ENCODE measurements at places on chromosomes 6 and 20.

GRCh38 chr6:149164199-149164750 lies 153.2 kb upstream of the TAB2 start:
- no peak for DNase-seq

DNA sequence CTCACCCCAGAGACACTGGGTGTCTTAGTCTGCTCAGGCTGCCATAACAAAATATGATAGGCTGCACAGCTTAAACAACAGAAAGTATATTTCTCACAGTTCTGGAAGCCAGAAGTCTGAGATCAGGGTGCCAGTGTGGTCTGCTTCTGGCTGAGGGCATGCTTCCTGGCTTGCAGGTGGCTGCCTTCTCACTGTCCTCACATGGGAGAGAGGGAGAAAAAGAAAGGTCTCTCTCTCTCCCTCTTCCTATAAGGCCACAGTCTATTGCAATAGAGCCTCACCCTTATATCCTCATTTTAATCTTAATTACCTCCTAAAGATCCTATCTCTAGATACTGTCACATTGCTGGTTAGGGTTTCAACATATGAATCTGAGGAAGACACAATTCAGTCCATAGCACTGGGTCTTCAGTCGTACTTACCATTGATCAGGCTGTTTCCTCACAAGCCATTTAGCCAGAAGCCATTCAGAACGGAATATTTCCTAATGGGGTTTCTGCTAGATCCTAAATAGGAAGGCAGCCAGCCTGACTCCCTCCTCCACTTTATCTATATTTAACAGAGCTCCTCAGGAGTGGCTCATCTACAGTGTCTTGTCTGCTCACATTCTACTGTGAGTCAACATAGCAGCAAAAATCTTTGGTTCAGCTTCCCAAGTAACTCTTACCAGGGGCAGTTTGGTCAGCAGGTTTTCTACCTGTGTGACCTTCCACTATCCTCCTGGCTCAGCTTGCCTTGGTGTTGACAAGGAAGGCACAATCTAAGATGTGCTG lies 42.2 kb downstream of the CD164 start:
- DNase-seq, result no peak

DNA sequence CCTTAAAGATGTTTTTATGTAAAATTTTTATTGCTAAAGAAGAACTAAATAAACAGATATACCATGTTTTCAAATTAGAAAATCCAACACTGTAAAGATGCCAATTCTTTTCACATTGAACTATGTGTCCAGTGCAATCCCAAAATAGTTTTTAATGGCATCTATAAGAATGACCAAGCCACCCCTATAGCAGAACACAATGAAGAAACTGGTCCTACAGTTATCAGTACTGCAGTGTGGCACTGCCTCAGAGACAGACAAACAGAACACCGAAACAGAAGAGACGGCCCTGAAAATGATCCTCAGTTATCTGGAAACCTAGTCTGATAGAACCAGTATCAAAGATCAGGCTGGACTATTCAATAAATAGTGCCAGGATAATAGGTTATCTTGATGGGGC lies 41.9 kb downstream of the KIF13A start:
- no peak for DNase-seq

- no peak for DNase-seq
Observed at GRCh38 chr6:3072798-3073197, 4.5 kb downstream of the RIPK1 start.

DNA sequence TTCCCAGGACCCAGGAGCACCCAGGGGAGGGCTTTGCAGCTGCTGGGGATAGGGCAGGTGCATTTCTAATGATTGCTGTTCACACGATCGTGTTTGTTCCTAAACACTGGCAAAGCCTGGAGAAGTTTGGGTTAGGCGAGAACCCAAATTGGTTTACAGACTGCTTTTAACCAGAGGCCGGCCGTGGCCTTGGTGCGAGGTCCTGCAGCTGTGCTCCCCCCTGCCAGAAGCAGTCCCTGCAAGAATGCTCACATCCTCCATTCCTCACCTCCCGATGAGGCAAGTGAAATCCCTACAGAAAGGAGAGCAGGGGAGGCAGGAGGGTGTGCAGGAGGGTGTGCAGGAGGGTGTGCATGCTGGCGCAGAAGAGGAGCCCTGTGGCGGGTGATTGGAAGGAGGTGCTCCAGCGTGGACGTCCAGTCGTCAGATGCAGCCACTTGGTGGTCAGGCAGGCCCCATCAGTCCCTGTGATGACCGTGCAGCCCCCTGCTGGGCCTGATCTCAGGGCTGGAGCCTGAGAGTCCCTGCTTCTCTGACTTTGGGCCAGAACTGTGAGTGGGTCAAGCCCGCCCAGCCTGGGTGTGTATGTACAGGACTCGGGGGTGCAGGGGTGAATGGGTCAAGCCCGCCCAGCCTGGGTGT lies 55.7 kb upstream of the FRMD1 start:
- no peak for DNase-seq

DNA sequence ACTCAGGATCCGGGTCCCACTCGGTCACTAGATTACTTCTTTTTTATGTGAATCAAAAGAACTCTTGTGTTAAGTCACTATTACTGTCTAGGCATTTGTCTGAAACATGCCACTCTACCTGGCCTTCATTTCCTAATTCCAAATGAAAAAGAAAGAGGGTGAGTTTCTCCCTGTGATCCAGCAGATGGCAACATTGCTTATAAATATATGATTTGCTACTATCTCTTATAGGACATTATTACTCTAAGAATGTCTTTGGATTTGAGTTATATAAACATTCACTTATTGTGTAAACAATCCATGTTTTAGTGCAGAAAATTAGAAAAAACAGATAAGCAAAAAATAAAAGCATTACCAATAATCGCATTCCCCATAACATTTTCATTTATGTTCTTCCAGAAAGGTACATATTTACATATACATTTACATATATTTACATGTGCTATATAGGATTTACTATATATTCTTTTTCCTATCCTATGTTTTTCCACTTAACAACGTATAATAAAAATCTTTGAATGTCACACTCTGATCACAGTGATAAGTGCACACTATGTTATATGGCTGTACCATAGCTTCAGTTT lies 66.9 kb downstream of the FAXC start:
- no peak for DNase-seq

DNA sequence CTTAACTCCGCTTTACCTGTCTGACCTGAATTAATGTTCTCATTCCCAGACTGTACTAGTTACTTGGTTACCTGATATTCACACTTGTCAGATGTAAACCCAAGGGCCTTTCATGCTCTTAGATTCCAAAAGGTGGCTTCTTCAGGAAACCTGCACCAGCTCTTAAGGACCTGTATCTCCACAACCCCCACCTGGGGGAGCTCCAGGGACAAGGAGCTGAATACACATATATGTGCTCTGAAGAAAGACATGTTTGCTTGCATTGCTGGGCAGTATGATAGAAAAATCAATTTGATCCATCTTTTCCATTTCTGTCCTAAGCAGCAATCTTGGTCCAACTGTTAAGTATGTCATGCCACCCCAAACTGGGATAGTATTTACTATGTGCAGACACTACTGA lies 64.8 kb upstream of the POU3F2 start:
- peak; percentile 18 for DNase-seq

GRCh38 chr6:112938650-112939049 lies 591.5 kb downstream of the RFPL4B start:
- no peak for DNase-seq

- DNase-seq, result no peak
Observed at GRCh38 chr20:60422848-60423247, 464.6 kb downstream of the CDH26 start.

- DNase-seq, result no peak
Observed at GRCh38 chr6:50070101-50070500, 20.4 kb upstream of the DEFB112 start.

- DNase-seq, result no peak
Observed at GRCh38 chr6:83273596-83273995, 80.4 kb downstream of the RWDD2A start.

- DNase-seq, result no peak
Observed at GRCh38 chr6:116475141-116475540, 14.0 kb downstream of the CALHM6 start.

- no peak for DNase-seq
Observed at GRCh38 chr6:27092316-27092692, 155.2 kb upstream of the PRSS16 start.

DNA sequence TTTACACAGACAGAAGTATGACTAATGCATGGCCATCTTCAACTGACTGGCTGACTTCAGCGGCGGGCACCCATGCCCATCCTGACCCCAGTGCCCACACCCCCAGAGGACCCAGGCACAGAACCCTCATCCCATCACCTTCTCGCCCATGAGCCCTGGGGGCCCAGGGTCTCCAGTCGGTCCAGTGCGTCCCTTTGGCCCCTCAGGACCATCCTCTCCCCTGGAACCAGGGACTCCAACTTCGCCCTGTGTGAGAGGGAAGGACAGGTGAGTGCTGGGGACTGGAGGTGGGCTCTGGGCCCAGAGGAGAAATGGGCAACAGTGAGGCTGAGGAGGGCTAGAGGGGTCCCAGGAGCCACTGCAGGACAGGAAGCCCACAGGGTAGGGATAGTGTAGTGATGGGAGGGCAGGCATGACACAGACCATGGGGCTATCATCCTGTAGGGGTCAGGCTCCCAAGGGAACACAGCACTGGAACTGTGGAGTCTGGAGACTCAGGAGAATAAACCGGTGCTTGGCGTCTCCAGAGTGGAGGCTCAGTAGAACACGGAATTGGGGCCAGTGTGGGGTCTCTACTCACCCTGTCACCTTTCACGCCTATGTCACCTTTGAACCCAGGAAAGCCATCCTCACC lies 16.7 kb downstream of the COL11A2 start:
- no peak for DNase-seq

- DNase-seq, result no peak
Observed at GRCh38 chr6:144377586-144378210, 92.6 kb downstream of the UTRN start.

GRCh38 chr20:25464501-25465242 lies 57.2 kb downstream of the GINS1 start:
- no peak for DNase-seq

DNA sequence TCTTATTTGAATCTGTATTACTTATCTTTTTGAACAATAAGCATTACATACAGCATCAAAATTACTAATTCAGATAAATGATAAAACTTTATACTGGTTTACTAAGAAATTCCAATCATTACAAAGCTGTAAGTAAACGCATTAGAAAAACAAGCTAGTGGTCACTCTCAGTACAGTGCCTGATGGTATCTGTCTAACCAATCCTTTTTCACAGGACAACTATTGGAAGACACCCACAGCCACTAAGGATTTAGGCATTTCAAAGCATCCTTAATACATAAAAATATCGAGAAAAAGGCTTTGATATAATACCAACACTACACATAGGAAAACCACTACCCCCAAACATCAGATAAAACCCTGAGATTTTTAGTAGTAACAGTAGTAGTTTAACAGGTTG lies 2.6 kb downstream of the CD164 start:
- DNase-seq, result no peak

GRCh38 chr6:140393665-140394540 lies 1019.5 kb upstream of the CITED2 start:
- DNase-seq, result no peak

DNA sequence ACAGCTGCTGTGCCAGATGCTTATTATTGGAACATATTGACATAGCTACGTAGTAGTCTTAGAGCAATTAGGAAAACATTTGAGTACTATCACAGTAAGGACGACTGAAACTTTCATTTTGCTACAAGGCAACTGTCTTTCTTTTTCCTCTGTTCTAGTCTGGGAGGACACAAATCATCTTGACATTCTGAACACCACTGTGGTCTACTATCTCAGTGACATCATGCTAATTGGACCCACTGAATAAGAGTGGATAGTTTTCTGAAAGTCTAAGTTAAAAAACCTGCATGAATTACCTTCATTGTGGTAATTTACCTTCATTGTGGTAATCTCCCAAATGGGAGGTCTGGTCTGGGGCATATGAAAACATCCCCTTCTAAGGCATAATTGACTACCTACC lies 163.3 kb upstream of the MOCS1 start:
- no peak for DNase-seq

DNA sequence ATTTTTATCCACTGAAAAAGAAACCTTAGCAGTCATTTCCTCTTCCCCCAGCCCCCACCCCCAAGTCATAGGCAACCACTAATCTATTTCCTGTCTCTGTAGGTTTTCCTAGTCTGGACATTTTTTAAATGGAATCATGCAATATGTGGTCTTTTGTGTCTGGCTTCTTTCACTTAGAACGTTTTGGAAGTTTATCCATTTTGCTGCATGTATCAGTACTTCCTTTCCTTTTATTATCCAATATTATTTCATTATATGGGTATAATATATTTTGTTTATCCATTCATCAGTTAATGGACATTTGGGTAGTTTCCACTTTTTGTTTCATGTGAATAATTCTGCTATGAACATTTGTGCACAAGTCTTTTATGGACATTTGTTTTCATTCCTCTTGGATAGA lies 99.3 kb upstream of the BMP5 start:
- no peak for DNase-seq

- no peak for DNase-seq
Observed at GRCh38 chr6:157853902-157854502, 31.0 kb downstream of the SNX9 start.

DNA sequence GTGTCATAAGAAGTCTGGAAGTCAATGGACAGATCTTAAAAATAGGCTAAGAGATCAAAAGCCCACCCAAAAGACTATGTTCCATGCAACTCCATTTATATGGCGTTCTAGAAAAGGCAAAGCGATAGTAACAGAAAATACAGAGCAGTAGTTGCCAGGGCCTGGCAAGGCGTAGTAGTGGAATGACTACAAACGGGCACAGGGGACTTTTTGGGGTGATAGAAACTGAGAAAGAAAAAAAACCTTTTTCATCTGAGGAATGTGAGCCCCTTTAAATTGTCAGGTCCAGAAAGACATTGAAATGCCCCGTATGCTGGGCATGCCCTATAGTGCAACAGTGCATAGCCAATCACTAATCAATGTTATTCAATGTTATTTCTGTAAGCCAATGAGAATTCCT lies 47.2 kb upstream of the FAM50B start:
- DNase-seq, result no peak

DNA sequence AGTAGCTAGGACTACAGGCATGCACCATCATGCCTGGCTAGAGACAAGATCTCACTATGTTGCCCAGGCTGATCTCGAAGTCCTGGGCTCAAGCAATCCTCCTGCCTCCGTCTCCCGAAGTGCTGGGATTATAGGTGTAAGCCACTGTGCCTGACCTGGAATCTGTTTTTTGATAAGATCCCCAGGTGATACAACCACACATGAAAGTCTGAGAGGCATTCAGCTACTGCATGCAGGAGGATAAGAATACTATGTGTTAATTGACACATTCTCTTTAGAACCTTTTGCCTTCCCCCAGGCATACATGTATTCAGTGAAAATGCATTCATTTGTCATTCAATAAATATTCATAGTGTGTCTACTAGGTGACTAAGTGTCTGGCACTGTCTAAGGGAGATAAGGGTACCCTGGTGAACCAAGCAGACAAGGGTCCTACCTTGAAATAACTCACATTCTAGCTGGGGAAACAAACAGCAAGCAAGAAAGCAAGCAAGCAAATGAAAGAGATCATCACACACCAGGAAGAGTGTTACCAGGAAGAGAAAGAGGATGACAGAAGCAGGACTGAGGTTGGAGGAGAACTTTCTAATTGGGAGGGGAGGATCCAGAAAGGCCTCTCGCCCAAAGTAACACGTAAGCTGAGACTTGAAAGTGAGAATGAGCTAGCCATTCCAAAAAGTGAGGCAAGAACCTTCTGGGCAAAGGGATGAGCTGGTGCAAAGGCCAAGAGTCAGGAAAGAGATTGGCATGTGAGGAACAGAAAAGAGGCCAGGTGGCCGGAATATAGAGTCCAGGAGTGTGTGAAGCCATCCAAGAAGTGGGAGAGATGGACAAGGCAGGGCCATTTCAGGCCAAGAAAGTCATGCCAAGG lies 6.5 kb downstream of the GFOD1 start:
- DNase-seq, result no peak

Data from natural killer cell (primary cell).